ENCODE measurements at places on chromosomes 2 and 18. TPM values are rescaled to one million over a fixed set of nuclear protein-coding genes. Genes with fewer than 3 reads are reported as not detected.
A peak's percentile ranks its signal among the peaks of the same experiment; 100 is the strongest.

GRCh38 chr2:170518911-170519310 is 196.2 kb upstream of the SP5 start:
- DNase-seq, result no peak

DNA sequence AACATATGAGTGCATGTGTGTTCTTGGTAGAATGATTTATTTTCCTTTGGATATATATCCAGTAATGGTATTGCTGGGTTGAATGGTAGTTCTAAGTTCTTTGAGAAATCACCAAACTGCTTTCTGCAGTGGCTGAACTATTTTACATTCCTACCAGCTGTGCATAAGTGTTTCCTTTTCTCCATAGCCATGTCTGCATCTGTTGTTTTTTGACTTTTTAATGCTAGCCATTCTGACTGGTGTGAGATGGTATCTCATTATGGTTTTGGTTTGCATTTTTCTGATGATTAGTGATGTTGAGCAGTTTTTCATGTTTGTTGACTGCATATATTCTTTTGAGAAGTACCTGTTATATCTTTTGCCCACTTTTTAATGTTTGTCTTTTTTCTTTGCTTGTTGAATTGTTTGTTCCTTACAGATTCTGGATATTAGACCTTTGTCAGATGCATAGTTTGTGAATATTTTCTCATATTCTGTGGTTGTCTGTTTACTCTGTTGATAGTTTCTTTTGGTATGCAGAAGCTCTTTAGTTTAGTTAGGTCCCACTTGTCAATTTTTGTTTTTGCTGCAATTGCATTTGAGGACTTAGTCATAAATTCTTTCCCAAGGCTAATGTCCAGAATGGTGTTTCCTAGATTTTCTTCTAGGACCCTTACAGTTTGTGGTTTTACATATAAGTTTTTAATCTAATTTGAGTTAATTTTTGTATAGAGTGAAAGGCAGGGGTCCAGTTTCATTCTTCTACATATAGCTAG is 17.6 kb upstream of the KCNE4 start:
- no peak for DNase-seq

The FBXO36 gene
- 4.3 TPM for total RNA-seq

DNA sequence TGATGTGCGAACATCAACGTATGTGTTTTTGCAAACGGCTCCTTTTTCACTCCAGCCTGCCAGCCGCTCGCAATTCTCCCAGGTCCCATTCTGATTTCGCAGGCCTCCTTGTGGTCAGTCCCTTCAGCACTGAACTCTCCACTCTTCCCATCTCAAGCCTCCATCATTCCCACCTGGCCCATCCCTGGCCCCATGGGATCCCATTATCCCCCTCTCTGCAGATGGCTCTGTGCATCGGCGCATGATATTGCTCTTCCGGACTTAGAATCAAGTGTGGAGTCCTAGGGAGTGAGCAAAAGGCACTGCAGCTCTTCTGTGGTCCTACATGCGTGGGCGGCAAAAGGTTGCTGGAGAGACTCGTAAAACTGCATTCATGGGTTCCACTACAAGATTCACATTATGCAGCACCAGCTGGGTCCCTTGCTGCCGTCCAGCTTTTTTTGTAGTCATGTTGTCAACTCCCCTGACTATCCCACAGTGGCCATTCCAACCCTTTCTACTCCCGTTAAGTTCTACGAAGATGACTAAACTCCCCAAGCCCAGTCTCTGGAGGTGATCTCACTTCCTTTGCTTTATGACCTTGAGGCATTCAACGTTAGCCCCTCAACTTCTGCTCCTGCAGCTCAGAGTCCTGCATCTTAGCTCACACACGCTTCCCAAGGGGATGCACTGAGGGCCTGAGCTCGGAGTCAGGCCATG is 125.3 kb upstream of the NRP2 start:
- DNase-seq, result no peak

- no peak for DNase-seq
Measured at GRCh38 chr2:62305421-62306176, 109.7 kb downstream of the B3GNT2 start.

DNA sequence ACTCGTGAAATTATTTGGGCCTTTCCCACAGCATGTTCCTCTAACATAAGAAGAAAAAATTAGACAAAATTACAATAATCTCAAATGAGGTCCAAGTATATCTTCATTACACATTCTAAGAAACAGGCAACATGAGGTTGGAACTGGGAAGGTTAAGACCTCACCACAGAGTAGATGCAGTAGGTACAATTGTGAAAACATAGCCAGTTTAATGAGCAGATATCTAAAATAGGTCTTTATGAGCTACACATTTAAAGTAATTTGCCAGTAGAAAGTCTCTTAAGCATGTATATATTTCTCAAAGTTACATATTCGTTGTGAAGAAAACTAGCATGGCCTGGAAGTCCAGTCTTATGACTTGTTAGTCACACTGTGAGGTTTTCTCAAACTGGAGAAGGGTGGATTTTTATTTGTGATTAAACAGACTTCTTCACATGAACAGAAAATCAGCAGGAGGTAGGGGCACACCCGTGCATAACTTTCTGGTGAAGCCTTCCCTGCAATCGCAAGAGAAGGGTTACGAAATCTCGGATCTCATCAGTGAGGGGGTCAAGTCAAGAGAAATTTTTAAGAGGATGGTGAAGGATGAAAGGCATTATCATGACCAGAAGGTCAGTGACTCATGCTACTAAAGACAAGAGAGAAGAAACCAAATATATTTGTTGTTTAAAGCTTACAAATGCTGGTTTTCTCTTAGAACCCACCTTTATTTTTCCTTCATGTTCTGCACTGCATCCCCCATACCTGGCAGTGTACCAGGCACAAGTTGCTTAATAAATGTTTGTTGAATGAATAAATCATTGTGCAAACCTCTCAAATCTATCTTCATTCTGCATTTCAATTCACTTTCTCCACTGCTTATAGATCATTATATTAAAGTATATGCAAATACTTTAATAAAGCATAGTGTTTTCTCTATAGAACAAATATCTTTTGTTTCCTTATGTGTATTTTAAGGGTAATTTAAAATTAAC is 5.1 kb upstream of the RAB27B start:
- peak; percentile 87 for DNase-seq

DNA sequence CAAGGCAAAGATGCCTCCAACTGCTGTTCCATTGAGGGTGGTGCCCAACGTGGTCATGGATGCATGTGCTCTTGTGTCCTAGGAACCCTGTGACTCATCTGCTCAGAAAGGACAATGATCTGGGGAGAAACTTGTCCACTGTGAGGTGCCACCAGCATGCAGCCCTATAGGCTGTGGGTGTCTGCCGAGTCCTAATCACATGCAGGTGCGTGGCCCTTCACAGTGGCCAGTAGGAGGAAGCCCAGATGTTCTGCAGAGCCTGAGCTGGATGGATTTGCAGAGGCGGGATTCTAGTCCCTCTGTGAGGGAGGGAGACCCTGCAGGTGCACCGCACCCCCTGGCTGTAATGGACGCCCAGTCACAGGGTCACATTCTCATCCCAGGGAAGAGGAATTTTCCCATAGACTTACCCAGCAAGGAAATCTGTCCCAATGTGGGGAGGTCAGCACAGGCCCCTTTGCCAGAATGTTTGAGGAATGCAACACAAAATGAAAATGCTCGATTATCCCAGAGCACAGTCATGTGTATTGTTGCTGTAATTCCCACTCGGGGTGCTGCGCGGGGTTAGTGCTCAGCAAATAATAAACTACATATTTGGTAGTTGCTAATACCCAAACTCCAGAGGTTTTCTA is 13.9 kb downstream of the GDF7 start:
- DNase-seq, result no peak

DNA sequence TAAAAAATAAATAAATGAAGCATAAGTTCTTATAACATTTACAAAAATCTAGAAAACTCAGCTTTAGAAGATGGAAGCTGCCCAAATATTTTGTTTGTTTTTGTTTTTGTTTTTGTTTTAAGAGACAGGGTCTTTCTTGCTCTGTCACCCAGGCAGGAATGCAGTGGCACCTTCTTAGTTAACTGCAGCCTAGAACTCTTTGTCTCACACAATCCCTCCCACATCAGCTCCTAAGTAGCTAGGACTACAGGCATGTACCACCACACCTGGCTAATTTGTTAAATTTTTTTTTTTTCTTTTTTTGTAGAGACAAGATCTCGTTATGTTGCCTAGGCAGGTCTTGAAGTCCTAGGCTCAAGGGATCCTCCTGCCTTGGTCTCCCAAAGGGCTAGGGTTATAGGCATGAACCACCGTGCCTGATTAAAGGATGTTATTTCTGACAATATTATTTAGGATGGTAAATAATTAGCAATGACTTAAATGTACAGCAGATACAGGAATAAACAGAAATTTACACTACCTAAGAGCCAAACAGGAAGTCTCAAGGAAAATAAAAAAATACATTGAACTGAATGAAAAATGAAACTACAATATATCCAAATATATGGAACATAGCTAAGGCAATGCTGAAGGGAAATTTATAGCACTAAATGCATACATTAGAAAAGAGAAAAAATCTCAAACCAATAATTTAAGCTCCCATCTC is 17.2 kb downstream of the SESTD1 start:
- no peak for DNase-seq

GRCh38 chr2:168939918-168940317 is 38.8 kb downstream of the G6PC2 start:
- no peak for DNase-seq

The STK36 gene
- 32.9 TPM for total RNA-seq

- DNase-seq, result no peak
Measured at GRCh38 chr18:13625355-13625754, 101.0 kb downstream of the FAM210A start.

DNA sequence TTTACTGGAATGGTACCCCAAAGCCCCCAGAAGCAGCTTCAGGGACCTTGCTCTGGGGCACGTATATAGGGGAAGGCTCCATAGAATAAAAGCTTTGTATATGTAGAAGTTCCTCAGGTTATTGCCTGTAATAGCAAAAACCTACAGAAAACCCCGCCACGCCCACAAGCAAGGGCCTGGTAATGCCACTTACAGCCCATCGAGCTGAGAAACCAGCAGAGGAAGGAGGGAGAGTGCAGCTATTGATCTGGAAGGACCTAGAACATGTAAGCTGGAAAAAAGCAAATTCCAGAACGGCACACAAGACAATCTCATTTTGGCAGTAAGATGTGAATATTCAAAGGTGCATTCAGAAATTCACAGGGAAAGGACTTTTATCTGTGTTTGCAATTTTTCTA is 15.8 kb downstream of the HS1BP3 start:
- no peak for DNase-seq

DNA sequence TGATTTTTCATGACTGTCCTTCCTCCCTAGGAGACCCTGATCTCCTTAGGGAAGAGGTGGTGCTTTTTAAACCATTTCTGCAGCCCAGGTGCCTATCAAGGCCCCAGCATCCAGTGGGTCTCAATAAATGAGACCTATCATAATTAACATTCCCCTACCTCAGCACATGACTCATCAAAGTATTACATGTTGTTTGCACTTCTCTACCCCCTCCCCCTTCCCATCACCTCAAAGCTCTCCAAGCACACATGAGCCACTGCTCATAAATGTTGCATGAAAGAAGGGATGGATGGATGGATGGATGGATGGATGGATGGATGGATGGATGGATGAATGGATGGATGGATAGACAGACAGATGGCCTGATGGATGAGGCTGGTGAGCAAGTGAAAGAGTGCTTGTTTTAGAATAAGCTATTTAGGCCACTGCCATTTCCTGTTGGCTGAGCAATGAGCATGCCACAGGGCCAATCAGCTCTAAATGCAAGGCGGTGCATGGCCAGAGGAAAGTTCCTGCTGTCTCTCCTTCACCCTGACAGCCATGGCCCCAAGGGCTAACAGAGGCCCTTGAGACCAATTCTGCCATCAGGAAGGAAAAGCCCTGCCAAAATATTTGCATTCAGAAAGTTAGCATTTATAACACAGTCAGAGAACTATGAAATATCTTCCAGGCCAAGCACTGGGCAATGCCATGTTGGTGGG is 20.9 kb upstream of the STEAP3 start:
- no peak for DNase-seq

DNA sequence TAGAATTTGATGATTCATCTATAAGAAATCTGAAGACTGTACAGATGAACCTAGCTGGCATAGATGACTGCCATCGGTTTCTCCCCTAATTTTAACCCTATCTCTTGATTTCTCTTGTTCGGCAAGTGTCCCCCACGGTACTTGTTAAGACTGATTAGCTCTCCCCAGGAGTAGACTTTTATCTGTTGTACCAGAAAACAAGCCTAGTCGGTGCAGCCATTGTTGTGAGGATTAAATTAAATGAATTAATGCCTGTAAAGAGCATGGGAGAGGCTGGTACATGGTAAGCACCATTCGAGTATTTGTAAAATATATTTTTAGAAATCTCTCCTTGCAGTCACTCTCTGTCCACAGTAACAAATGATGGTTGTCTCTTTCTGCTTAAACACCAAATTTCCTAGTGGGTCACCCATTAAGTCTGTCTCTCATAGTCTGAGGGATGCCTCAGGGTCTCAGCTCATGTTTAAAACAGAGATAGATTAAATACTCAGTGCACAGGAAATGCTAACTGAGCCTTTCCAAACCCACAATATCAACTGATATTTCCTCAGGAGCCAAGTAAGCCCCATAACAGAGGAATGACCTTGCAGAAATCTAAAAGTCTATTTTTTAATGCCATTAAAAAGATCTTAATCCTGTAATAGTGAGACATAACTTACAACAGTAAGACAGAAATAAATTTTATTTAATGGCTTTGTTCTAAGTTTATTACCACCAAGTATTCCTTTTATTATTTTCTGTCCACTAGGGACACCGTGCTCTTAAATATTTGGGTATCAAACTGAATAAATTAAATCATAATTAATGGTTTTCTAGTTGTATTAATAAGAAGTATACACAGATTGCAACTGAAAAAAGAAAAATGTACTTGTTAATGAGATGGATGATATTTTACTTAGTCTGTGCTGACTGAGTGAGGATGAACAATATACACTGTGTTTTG is 2.9 kb upstream of the B4GALT6 start:
- no peak for DNase-seq

GRCh38 chr18:14914771-14915170 is 166.8 kb downstream of the ANKRD30B start:
- peak; percentile 58 for DNase-seq

The DAPL1 gene
- total RNA-seq, result not detected

- DNase-seq, result no peak
Measured at GRCh38 chr2:223633656-223634055, 31.5 kb upstream of the SCG2 start.

DNA sequence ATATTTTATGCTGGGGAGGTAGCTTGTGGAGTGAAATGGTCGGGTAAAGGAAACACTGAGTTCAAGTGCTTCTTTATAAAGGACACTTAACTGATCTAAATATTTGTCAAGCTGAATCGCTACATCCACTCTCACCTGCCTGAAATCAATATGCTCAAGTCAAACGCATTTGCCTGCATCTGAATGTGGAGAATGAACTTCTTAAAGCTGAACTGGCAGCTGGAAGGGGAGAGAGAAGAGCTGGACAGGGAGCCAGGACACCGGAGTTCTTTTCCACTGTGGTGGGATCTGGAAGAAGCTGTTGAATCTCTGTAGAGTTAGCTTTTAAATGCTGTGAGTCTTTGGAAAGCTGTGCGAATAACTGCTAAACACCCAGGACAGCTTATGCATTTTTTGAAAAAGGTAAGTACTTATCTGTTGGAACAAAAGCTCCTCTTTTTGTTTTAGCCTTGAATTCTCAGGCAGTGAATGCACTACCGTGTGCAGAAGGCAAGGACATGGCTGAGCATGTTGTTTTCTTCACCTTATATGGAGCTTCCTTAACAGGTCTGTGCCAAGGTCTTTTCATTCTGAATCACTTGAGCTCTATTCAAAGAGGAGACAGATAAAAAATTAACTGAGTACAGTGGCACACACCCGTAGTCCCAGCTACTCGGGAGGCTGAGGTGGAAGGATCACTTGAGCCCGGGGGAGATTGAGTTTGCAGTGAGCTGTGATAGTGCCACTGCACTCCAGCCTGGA is 74.2 kb upstream of the KLF7 start:
- DNase-seq, result peak; percentile 40

The PSME4 gene
- 54.7 TPM for total RNA-seq

- no peak for DNase-seq
Measured at GRCh38 chr2:217075268-217076057, 215.6 kb upstream of the TNP1 start.

The ZNF142 gene
- 35.5 TPM for total RNA-seq
